ENCODE measurements at places on chromosomes 13 and 19.

DNA sequence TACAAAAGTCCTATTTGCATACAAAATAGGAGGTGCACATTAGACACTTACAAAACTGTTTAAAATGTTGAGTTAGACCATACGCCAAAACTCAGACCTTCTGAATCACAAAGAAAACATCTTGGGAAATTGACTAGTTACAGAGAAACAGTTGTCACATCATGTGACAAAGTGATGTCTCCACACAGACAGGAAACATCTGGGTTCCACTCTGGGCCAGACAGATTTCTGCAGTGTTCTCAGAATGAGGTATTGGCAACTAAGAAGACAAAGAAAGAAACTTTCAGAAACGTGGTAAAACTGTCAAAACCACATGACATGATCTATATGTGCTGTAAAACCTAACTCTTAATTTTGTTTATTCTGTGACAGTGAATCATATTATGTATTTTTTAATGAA, 6.7 kb downstream of the ZNF793 start:
- DNase-seq = no peak

GRCh38 chr13:72643311-72643989, 84.0 kb downstream of the MZT1 start:
- peak; percentile 43 for DNase-seq

DNA sequence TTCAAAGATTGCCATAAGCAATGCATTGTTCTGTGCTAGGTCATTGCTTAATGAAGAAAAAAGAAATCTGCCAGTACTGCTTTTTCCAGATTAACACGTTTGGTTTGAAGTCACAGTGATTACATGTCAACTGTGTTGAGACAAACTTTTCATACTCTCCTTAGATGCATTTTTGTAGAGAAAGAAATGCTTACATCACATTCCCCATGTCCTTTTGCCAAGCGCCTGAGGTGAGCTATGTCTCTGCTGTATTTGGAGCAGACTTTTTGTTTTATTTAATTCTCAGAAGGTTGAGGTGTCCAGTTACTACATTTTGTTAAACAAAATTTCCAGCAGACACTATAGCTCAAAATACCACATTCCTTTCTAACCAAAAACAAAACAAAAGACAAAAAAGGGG, 16.2 kb downstream of the LACC1 start:
- no peak for DNase-seq

DNA sequence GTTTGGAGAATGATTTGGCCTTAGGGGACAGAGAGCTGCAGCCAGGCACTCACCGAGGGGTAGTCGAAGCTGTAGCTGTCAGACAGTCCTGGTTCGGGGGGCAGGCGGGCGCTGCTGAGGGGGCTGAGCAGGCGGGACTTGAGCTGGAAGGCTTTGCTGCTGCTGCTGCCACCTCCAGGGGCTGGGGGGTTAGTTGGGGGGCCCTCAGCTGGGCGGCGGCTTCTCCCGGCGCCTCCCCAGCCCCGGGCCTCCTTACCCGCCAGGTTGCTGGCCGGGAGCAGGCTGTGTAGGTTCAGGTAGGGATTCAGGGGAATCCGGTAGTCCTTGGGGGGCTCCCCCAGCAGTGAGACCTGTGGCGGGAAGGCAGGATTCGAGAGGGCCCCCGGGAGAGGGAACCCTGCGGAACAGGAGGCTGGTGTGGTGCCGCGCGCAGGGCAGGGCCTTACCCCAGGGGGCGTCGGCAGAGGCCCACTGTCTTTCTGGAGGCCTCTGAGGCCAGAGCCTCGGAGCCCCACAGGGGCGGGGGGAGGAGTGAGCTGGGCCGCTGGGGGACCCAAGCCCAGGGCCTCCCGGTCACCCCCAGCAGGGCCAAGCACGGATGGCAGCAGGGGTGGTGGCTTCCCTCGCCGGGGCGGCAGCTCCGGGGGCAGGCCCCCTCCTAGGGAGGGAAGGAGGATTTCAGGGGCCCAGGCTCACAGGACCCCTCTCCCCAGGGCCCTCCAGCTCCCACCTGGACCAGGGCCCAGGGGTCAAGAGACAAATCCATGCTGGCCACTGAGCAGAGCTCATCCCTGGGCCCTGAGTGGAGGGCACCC, 5.0 kb upstream of the FDX2 start:
- no peak for DNase-seq

DNA sequence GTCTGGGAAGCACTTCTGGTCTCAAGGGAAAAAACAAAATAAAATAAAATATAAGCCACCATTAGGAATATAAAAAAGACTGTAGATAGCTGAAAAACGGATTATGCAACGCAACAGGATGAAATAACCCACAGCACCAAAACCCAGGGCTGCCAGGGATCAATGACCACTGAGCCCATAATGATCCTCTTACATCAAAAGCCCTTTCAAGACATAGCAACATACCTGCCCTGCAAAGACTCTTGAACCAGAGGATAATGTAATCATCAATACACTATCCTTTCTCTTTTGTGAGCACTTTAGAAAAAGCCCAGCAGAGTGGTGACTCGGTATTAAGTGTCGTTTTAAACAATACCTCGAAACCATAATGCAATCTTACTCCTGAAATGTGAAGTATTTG, 235.0 kb upstream of the SOX21 start:
- DNase-seq = no peak

GRCh38 chr13:95087746-95088305, 213.4 kb downstream of the ABCC4 start:
- no peak for DNase-seq

GRCh38 chr19:53881482-53882390, at the start of gene PRKCG:
Gene PRKCG (plus strand): TSS chr19:53882197. CDS start chr19:53882495, 298 bp downstream.
- DNase-seq = peak; percentile 41

- no peak for DNase-seq
These were observed 362.6 kb downstream of the FGF14 start for GRCh38 chr13:102039264-102039663.

GRCh38 chr19:46821512-46822409, 28.9 kb downstream of the AP2S1 start:
- peak; percentile 34 for DNase-seq

GRCh38 chr13:95924389-95924994, 128.7 kb downstream of the UGGT2 start:
- DNase-seq = no peak

DNA sequence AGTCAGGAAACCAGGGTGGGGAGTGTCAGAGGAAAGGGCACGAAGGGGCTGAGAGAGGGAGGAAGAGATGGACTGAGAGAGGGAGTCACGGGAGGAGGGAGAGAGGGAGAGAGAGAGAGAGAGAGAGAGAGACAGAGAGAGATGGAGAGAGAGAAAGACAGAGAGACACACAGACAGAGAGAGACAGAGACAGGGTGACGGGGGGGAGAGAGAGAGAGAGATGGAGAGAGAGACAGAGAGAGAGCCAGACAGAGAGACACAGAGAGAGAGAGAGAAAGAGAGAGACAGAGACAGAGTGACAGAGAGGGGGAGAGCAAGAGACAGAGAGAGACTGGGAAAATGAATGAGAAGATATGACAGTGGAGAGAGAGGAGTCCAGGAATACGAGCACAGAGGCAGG, 494 bp upstream of the KLK14 start:
- no peak for DNase-seq

DNA sequence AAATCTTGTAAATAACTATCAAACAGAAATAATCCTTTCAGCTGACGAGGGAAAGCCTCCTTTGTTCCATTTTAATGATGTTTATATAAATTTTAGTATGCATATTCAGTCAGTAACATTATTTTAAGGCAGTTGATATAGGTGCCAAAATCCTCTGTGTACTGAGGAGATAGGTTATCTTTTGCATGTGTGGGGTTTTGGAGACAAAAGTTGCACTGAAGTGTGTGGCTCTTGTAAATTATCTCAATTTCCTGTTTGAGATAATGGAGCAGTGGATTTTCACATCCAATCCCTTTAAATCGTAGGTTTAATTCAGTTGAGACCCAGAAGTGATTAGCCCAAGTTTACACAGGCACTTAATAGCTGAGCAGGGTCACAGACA, 106.6 kb downstream of the RGCC start:
- DNase-seq = no peak

GRCh38 chr19:38502410-38503076, 69.1 kb downstream of the RYR1 start:
- DNase-seq = no peak

- no peak for DNase-seq
These were observed 109.4 kb downstream of the KCTD15 start for GRCh38 chr19:33905937-33906577.

- DNase-seq = no peak
These were observed 1492.8 kb downstream of the UQCRFS1 start for GRCh38 chr19:27720155-27720554.

DNA sequence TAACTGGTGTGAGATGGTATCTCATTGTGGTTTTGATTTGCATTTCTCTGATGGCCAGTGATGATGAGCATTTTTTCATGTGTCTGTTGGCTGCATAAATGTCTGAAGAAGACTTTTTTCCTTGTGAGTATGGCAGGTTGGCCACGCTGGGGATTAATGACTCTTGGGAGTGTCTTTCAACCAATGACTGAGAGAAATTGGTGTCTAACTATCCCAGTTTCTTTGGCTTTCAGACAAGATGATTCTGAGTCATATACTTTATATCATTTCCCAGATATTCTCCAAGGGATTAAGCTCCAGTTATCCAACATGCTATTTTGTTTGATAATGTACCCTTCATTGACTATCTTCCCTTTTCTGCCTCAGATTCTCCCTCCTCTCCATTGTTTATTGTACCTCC, 35.5 kb upstream of the CSNK1A1L start:
- no peak for DNase-seq

- DNase-seq = no peak
These were observed 177.3 kb downstream of the DNAJC15 start for GRCh38 chr13:43200736-43201135.

- DNase-seq = no peak
These were observed 4.9 kb downstream of the LIPE start for GRCh38 chr19:42422092-42422900.

DNA sequence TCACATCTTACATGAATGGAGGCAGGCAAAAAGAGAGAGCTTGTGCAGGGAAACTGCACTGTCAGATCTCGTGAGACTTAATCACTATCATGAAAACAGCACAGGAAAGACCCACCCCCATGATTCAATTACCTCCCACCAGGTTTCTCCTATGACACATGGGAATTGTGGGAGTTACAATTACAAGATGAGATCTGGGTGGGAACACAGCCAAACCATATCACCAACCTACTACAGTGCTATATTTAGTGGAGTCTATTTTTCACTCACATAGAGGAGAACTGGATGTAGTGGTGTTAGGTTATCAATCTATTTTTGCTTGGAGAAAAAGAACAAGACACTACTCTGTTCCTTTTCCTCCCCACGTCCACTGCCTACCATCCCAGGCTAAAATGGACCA, 276.6 kb downstream of the KCTD12 start:
- no peak for DNase-seq

DNA sequence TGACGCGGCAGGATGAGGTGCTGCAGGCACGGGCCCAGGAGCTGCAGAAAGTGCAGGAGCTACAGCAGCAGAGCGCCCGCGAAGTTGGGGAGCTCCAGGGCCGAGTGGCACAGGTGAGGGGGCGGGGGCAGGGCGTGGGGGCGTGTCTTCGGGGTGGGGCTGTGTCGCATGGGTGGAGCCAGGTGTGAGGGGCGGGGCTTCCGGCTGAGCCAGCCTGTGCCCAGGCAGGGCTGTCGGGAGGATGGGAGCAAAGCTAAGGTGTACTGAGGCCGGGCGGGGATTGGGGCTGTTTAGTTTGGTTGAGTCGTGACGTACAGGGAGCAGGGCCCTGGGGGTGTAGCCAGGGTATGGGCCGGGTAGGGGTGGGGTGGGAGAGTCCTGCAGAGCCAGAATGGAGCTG, 62.3 kb downstream of the KCNC3 start:
- peak; percentile 17 for DNase-seq

GRCh38 chr19:916645-917322, 349 bp upstream of the KISS1R start:
- DNase-seq = no peak

GRCh38 chr13:78572459-78572858, 30.9 kb downstream of the POU4F1 start:
- no peak for DNase-seq

- DNase-seq = no peak
These were observed 61.0 kb downstream of the HSPH1 start for GRCh38 chr13:31100721-31101120.

DNA sequence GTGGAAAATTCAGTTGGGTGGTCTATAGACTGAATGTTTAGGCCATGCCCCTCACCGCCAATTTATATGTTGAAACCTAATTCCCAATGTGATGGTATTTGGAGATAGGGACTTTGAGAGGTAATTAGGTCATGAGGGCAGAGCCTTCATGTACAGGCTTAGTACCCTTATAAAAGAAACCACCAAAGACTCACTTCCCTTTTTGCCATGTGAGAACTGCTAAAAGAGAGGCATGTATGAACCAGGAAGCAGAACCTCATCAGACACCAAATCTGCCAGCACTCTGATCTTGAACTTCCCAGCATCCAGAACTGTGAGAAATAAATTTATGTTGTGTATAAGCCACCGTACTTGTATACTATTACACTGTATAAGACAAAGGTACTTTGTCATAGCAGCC, 40.6 kb downstream of the UQCRFS1 start:
- DNase-seq = no peak
